Peyer's patch (tissue), 4 donors: ENCODE measurements at places on chromosomes 12 and 14. TPM values are rescaled to one million over a fixed set of nuclear protein-coding genes. Genes with fewer than 3 reads are reported as not detected.

Gene PPM1H
- 7.4 TPM for total RNA-seq

Gene SLC38A4
- not detected for total RNA-seq

Gene CSRP2
- 10.6 TPM for total RNA-seq

Gene ORAI1
- total RNA-seq: 17.4 TPM

Gene GPR68
- total RNA-seq: not detected

GRCh38 chr14:89493406-89493805, 76.4 kb upstream of the FOXN3 start:
- no peak for DNase-seq

DNA sequence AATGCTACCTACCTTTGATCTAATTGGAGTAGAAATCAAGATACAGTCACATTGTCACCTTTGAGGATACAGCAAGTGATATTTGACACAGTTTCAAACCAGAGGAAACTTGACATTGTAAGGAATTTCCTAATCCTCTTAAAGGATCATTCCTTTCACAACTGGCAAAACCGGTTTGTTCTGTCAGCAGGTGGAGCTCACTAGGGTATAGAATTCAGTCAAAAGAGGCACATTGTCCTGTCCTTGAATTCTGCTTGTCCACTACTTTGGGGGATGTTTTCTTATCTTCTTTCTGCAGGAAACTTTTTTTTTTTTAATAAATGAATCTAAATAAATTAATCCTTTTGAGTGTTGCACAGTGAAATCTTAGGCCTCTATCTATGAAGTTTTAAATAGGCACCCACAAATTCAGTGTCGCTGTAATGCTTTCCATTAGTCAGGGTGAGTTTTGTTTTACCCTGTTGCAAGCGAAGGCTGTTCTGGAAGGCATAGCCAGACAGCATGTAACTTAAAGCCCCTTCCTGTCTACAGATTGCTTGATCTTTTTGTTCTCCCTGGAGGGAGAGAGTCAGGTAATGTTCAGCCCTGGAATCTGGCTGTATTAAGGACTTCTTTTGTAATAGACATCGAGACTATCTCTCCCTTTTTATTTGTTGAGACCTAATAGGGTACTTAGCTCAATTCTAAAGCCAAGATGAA, 285.0 kb upstream of the RGS6 start:
- no peak for DNase-seq

DNA sequence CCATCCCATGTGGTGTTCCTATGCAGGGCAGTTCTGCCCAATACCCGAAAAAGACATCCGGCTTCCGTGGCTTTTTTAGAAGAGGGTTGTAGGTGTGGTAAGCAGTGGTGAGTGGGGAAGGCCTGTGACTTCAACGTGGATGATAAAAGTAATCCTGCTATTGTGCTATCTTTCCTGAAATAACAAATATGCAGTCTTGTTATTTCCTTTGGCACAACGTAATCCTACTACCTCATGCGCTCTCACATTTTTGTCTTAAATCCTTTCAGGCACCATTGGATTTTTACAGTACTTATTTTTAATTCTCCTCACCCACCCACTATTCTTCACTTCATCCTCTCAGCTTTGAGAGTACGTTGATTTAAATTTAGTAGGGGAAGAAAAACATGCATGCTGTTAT, 96.8 kb downstream of the IPO8 start:
- no peak for DNase-seq

- no peak for DNase-seq
These were observed 100.5 kb downstream of the SPTSSA start for GRCh38 chr14:34361504-34362011.

DNA sequence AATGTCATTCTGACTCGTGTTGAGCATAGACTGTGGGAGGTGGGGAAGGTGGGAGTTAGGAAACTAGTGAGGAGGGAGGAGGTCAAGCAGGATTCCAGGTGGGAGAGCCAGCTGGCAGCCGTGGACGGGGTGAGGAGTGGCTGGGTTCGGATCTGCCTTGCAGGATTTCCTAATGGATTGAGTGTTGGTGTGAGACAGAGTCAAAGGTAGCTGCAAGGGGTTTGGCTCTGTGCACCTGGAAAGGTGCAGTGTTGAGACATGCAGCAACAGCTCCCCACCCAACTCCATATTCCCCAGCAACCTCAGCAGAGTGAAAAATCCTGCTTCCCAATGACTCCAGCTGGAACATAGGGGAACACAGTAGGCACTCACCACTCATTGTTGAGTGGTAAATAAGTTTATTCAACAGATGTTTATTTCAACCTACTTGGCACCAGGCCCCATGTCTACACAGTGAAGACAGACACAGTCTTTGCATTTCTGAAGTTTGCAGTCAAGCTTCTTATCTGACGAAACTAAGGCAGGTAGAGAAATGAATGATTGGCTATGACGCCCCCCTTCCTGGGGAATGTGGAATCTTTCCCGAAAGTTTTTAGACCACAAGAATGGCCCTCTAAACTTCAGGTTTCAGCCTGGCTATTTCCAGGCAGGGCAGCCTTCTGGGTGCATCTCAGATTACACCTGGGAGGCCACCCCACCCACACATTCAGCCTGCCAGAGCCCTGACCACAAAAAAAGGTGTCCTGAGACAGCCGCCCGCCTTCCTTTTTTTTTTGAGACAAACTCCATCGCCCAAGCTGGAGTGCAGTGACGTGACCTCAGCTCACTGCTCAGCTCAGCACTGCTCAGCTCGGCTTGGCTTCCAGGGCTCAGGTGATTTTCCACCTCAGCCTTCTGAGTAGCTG, 37.9 kb upstream of the PLEKHG6 start:
- DNase-seq: peak; percentile 34

DNA sequence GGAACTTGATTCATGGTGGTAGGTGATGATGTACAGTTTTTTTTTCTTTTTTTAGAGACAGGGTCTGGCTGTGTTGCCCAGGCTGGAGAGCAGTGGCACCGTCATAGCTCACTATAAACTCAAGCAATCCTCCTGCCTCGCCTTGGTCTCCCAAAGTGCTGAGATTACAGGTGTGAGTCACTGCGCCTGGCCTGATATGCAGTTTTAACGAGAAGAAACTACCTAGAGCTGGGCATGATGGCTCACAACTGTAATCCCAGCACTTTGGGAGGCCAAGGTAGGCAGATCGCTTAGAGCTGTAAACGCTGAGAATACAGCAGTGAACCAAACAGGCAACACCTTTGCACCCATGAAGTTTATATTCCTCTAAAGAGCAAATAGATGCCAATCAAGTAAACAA, 13.0 kb upstream of the VPS37B start:
- peak; percentile 72 for DNase-seq

DNA sequence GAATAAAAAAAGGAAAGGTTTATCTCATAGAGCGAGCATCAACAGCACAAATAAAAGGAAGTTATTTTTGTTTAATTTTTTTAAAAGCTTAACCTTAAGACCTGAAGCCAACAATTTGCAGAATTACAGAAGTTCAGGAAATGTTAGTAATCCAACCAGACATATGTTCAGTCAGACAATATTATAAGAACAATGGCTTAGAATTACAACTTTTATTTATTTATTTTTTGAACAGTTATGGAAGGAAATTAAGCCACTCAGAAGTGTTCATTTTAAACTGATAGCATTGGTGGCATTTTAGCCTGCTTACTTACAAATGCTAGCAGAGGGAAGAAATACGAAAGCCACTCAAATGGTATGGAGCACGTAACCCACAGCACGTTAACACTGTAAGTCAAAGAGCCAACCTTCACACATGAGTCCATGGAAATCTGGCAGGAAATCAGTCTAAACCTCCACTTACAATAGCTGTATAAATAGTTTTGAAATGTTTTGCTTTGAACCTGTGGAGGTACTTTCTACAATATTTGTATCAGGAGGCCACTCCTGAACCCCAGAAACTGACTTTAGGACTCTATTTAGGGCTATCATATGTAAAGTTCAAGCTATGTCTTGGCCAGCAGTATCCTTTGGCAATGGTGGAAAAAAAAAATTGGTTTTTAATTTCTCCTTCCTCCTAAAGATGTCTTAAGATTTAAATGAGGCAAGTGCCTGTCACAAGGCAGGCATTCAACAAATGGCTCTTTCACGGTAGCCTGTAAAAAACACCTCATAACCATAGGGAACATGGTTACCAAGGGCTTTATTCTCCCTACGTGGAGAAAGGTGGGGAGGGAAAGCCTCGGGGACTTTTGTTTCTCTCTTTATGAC, 102.3 kb downstream of the ITPR2 start:
- no peak for DNase-seq

- DNase-seq: no peak
These were observed 190.9 kb upstream of the RASSF8 start for GRCh38 chr12:25767606-25768005.

DNA sequence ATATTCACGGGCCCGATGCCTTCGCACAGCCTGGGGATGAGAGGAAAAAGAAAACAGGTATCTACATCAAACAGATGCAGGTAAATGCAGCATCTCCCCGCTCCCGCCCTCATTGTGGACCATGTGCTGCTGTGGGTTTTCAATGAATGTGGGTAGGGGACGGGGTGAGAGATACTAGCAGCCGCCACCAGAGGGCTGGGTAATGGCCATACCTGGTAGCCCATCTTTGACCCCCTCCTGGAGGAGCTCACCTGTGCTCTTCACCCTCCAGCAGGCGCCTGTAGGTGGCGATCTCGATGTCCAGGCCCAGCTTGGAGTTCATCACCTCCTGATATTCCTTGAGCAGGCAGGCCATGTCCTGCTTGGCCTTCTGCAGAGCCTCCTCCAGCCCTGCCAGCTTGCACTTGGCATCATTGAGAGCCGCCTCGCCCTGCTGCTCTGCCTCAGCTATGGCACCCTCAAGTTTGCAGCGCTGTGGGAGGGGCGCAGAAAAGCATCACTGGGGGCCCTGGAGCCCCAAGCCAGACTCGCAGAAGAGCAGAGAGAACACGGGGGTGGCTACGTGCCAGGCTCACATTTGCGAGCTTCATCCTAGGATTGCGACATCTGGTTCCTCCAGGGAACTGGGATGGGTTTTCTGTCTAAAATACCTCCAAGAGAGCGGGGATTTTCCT, 10.2 kb downstream of the KRT82 start:
- DNase-seq: peak; percentile 55

GRCh38 chr12:121079736-121080272, 40.8 kb upstream of the OASL start:
- DNase-seq: no peak

DNA sequence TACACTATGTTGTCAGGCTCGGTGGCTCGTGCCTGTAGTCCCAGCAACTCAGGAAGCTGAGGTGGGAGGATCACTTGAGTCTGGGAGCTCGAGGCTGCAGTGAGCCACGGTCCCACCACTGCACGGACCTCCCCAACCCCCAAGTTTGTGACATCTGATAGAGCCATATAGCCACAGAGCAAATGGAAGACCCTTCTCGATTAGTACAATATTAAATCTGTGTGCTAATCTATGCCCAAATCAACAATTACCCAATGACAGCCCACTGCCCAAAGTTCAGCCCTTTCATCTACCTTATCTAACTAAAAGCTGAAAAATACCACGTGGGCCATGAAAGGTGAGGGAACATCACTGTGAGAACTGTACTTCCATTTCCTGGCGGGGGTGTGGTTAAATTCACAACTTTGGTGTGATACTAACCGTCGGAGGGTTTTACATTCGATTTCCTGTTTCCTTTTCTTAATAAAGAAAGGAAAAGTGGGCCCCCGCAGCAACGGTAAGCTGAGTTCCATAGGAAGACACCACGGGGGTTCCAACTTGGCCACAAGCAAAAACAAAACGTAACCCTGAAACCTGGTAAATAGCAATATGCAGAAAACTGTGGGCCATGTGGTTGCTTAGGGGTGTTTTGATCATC, 31.2 kb upstream of the FOS start:
- DNase-seq: no peak

DNA sequence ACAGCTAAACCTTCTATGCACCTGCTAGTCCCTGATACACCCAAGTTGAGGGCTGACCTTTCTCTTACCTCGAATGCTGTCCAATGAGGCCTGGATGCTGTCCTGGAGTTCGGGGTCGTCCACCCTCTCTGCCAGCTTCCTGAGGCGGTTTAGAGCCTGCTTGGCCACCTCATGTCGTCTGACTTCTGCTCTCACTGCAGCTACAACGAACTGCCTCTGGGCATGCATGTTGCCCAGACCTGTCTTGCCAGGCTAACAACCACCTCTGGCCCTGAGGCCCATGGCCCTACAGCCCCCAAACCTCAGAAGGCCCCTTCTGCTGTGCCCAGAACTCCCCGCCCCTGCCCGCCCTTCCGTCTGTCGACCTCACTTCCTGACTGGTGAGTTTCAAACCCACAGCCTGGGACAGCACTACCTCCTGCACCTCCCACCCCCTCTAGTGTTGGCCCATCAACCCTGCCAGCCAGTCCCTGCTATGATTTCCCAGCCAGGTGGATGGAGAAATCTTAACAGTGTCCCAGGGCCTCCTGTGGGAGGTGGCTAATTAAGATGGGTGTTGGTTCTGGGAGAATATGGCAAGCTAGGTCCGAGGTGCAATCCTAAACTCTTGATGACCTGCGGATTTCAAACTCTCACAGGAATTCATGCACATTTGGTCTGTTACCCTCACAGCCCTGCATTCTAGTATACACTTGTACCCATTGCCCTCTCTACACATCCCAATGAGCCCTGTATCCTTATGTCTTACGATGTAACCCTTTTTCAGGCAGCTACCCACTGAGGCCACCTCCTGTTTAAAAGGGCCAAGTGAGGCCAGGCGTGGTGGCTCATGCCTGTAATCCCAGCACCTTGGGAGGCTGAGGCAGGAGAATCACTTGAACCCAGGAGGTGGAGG, 2.7 kb upstream of the TSPAN31 start:
- peak; percentile 89 for DNase-seq

- DNase-seq: no peak
These were observed 18.6 kb downstream of the SH2B3 start for GRCh38 chr12:111424189-111424792.

- DNase-seq: no peak
These were observed 33.7 kb downstream of the CKB start for GRCh38 chr14:103488960-103489359.

DNA sequence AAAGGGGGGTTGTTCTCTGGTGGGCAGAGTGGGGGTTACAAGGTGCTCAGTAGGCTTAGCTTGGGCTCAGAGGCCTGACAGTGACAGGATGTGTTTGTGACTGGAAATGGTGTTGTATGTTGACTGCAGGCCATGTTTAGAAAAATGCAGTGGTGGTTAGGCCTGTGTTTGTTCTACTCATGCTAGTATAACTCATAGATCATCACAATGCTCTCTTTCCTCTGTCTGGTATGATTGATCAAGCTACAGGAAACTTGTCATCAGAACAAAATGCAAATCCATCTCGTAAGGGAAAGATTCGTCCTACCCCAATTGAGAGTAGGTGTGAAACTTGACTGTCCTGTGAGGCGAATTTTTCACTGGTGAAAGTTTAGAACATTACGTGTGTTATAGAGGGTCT, 11.8 kb downstream of the TPH2 start:
- no peak for DNase-seq

GRCh38 chr14:96576359-96576758, 74.2 kb downstream of the PAPOLA start:
- no peak for DNase-seq

GRCh38 chr14:42173206-42173605, 566.5 kb downstream of the LRFN5 start:
- no peak for DNase-seq

DNA sequence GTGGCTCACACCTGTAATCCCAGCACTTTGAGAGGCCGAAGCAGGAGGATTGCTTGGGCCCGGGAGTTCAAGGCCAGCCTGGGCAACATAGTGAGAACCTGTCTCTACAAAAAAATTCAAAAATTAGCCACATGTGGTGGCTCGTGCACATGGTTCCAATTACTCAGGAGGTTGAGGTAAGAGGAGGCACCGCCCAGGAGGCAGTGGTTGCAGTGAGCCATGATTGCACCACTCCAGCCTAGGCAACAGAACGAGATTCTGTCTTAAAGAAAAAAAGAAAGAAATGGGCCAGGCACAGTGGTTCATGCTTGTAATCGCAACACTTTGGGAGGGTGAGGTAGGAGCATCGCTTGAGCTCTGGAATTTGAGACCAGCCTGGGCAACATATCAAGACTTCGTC, 33.5 kb downstream of the MAP1LC3B2 start:
- no peak for DNase-seq

- peak; percentile 76 for DNase-seq
These were observed 91.0 kb downstream of the LRRC74A start for GRCh38 chr14:76917158-76917596.
